Chondrocyte (in vitro differentiated cells): ENCODE measurements at places on chromosomes 6 and 20.

- DNase-seq = no peak
Measured at GRCh38 chr6:162074641-162075275, 652.8 kb downstream of the PRKN start.

DNA sequence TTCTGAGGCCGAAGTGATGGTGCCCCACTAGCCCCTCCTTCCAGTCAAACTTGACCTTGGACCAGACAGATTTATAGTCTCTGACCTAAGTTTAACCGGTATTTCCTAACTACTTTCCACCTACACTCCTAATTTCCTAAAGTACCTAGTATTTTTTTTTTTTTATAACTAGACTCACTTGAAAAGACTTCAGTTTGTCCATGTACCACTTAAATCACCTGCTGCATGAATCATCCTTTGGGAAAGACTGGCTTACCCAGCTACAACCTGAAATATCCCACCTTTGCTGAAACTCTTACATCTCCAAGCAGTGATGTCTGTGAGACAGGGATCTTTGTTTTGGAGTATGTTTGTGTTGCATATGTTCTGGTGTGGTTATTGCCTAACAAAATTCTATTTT lies 71.1 kb downstream of the ZDHHC14 start:
- no peak for DNase-seq

DNA sequence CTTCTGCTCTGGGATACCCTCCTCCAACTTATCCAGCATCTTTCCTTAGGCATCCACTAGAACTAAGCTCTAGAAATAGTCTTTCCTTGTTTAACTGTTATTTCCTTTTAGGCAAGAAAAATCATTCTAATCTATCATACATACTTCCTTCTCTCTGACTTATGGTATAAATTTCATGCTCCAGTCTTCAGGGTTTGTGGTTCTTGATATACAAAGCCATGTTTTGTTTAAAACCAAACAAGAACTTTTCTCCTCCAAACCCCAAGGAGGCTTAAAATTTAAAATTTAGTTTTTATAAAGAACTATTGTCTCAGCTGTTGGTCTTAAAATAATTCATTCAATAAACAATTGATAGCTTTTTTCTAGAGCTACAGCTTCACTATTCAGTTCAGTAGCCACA lies 77.2 kb downstream of the CD164 start:
- no peak for DNase-seq

DNA sequence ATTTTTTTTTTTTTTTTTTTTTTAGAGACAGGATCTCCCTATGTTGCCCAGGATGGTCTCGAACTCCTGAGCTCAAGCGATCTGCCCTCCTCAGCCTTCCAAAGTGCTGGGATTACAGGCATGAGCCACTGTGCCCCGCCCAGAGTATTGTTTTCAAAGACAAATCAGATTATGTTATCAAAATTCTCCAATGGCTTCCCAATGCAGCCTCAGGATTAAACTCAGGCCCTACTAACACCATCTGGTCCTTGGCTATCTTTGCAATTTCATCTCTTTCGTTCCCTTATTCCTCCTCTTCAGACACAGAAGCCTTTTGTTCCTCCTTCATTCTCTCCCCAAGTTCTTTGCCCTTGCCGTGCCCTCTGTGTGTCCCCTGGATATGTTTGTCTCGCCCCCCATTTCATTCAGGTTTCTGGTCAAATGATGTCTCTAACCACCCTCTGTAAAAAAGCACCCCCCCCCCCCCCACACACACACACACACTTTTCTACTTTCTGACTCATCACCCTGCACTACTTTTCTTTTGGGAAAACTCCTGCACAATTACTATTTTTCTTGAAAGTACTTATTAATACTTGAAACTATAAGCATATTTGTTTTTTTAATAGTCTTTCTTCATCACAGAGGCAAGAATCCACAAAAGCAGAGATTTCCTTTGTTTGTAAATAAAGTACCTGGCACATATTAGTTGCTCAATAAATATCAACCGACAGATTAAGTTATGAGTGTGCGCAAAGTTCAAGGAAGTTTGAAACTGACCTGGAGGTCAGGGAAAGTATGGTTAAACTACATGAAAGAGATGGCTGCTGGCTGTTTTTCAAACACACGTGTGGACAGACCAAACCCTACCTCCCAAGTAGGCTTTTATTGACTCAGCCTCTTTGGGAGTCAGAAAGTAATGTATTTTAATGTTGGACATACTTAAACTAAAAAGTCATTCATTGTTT lies 16.7 kb downstream of the BTN1A1 start:
- DNase-seq = no peak

DNA sequence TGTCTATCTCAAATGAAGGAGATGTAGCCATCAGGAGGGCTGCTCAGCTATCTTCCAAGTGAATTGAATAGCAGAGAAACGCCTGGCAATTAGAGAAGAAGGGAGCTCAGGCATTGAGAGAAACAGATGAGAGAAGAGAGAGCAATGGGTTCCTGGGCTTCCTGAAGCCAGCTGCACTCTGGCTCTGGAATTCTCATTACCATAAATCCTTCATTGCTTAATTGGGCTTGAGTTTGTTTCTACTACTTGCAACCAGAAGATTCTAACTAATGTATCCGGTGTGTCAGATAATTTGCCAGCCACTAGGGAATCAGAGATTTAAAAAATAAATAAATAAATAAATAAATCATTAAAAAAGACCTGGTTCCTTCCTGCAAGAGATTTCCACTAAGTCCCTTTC lies 25.0 kb upstream of the CDKAL1 start:
- DNase-seq = no peak

GRCh38 chr6:81086991-81087390 lies 665.5 kb downstream of the TENT5A start:
- no peak for DNase-seq

DNA sequence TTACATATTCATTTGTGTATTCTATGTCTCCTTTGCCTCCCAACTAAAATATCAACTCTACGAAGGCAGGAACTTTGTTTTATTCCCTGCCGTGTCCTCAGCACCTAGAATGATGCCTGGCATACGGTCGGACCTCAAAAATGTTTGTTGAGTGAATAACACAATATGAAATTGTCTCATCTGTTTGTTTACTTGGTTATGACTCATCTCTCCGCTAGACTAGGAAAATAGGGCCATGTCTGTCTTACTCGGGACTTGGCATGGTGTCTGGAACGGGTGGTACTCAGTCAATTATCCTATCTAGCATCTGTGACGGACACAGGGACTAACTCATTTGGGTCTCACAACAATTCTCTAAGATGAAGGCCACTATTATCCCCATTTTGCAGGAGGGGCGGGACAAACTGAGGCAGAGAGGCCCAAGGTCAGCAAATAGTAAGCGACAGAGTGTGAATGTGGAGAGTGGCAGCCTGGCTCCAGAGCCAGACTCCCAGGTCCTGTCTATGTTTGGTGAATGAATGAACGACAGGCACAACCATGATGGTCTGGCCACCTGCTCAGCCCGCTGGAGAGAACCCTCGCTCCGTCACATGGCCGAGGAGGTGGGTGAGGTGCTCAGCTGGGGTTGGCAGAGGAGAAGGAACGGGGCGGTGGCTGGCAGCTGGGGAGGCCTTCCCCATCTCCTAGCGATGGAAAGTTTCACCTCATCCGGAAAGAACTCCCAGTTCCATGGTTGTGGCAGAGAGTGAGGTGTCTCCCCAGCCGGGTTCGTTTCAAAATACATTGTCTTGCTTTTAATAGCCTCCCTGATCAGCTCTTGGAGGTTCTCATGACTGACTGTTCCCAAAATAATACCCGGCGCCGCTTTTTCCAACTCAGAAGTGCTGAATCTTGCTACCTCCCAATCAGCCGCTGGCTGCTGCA lies 27.6 kb upstream of the NFATC2 start:
- DNase-seq = no peak

DNA sequence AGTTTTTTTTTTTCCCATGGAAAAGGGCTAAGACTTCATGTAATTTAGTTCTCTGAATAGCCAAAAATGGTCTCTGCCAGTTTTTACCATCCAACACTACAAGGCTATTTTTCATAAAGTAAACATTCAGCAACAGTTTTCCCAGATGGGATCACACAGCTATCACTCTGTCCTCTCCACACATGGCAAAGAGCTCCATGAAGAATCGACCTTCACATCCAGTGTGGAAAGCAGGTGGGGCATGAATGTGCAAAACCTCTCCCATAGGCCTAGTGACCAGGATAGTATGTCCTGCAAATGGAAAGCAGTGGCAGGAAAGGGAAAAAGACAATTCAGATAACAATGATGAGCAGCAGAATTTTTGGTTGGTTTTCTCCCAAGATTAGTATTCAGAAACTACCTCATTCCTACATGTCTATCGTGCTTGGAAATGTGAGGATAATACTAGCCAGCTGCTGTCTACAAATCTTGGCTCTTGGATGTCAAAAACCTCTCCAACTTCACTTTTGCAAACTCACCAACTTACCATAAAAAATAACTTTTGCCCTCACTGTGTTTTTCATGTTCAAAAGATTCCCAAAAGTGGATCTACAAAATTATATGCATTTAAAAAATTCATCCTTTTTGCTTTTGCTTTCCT lies 159.7 kb upstream of the MCHR2 start:
- no peak for DNase-seq

GRCh38 chr6:11804701-11805100 lies 26.1 kb upstream of the ADTRP start:
- DNase-seq = no peak

DNA sequence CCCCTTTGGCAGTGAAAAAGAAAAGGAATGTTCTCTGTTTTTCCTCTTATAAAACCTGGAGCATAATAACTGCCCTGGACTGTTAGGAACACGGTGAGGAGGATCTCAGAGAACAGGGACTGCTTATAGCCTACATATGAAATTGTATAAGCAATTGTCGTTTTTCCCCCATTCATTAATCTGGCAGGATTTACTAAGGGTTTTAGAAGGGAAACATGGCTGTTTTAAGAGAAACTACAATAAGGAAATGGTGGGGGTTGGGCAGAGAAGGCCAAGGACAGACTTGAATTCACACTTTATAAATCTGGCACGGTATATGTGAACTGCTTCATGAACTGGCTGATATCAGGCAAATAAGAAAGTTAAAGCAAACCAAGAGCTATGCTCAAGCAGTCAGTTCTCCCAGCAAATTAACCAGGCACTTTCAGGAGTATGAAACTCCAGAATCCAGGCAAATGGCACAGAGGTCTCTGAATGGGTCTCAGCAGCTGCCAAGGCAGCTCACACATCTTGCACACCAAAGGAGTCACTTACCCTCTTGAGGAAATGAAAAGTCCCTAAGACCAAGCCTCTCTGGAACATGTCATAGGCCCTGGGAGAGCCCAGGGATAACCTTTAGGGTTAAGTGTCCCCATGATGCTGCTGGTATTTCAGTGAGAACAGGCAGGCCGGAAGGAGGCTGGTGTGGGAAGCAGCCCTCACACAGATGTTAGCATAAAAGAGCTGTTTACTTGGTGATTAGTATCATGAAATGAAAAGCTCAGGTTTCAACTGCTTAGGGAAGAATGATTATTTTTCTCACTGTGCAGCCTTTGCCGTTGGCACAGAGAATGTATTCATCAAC lies 260.5 kb upstream of the MARCKS start:
- DNase-seq = no peak

DNA sequence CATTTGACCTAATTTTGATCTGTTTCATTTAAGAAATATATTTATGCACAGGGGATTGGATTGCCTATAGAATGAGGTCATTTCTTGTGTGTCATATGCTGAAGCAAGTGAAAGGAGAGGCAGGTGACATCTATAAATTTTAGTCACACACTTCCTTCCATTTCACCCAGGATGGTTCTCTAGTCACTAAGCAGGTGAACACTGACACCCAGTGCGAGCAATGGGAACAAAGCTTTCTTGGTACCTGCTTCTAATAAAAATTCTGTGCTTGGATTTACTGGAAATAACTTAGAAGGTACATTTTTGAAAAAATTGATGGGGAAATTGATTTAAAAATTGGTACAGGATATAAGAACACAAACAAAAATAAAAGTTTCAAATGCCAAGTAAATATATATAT lies 66.9 kb upstream of the MC3R start:
- DNase-seq = no peak
